ENCODE measurements at places on chromosomes 11 and 22.

DNA sequence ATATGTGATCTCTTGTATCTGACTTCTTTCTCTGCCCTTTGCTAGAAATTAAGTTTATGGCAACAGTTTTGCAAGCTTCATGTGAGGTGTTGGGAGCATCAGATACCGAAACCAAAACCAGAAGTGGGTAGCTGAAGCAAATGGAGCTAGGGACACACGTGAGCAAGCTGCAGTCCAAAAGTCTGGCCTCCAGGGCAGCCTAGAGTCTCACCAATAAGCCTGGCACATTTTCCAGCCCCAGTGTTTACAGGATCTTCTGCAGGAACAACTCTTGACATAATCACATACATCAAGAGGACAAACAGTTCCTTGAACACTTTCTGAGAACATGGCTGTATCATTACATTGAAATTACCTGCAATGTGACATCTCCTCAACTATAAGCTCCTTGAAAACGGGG is 114.1 kb downstream of the LARGE1 start:
- DNase-seq, result no peak

DNA sequence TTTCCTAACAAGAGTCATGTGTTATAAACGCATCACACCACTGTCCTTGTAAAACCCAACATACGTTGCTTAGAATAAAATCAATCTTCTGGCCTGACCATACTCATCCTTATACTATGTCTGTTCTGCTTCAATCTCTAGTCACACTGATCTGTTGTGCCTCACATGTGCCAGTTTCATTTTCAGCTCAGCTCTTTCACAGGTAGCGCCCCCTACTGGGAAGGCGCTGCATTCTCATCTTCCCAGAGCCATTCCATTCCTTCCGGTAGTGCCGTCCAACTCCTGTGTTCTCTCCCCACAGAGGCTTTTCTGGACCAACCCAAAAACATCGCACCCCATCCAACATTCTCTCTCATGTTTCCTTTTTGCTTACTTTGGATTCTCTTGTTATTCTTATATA is 22.2 kb downstream of the CASP5 start:
- no peak for DNase-seq

GRCh38 chr11:124657904-124658303 is 15.6 kb downstream of the SIAE start:
- DNase-seq, result no peak

GRCh38 chr11:65424205-65425104 is 1.9 kb downstream of the NEAT1 start:
- DNase-seq, result no peak

DNA sequence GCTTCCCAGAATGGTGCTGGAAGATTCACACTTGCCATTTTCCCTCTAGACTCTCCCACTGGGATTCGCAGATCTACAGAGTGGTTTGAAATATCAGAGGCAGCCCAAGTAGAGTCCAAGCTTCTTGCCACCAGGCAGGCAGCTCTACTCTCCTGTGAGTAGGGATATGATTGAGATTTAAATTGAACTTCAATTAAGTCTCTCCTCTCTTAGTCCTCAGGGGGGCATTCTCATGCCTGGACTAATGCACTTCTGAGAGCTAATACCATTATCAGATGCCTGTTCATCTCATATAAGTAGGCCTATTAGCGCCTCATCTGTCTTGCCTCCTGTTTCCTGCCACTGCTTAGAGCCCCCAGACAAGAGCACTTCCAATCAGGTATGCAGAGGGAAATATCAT is 25.5 kb upstream of the AMPD3 start:
- DNase-seq, result no peak

DNA sequence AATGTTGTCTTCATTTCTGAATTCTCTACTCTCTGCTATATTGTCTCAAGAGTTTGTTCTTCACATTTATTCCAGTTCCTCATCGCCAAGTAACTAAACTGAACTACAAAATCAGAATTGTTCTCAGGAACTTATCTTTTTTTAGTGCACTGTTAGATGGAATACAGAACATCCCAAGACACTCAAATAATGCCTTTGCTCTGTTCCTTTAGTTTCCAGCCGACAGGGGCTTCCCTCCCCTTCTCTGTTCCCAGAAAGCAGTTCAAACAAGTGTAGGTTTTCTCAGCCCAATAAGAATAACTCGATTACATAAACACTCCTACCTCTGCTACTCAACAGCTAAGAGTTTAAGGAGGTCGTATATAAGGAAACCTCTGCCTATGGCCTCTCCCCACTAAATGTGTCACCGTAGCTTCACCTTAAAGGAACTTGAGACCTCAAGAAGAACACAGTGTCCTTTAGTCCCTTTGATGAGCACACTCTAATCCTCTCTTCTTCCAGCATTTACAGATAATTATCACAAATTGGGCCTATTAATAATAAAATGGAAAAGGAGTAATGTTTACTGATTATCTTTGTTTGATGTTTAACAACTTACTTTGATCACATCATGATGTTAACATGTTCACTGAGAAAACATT is 6.9 kb downstream of the POU2AF3 start:
- no peak for DNase-seq

DNA sequence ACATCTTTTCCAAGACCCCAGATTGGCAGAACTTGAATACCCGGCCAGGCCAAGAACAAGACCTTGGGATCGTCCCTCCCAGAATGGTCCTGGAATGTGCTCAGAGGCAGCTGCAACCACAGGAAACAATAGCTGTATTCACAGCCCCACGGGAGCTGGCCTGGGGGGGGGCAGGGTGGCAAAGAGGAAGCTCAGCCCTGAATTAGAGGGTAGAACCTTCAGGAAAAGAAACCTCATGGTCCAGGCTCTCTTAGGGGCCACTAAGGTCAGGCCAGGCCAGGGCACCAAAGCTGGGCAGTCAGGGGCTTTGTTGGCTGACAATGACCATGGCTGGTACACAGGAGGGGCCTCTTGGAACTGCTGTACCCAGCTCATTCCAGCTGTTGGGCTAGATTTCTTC is 17.3 kb downstream of the RPL27A start:
- DNase-seq, result no peak

- no peak for DNase-seq
Observed at GRCh38 chr11:118485273-118485672, 42.0 kb upstream of the TTC36 start.

GRCh38 chr11:93729129-93729616 is 12.1 kb downstream of the TAF1D start:
- no peak for DNase-seq

DNA sequence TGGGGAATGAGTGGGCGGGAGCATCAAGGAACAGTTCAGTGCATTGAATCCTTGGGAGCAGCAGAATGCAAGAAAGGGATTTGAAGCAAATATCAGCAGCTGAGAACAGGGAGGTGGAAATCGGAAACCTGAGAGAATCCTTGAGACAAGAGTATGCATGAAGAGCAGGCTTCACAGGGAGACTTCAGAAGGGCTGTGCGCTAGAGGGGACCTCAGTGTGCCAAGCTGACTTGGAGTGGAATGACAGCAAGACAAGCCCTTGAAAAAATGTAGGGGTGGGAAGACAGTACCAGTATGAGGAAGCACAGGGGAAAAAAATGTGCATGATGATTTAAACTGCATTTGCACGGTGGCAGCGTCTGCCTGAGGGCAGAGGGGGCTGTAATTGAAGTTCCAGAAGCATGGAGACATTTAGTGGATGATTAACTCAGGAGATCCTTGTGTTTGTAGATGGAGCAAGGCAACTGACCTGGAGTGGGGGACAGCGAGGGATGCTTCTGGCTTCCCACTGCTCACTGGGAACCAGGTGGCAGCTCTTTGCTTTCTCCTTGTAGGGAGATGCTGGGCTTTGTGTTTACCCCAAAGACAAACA is 204.9 kb upstream of the PLET1 start:
- no peak for DNase-seq

DNA sequence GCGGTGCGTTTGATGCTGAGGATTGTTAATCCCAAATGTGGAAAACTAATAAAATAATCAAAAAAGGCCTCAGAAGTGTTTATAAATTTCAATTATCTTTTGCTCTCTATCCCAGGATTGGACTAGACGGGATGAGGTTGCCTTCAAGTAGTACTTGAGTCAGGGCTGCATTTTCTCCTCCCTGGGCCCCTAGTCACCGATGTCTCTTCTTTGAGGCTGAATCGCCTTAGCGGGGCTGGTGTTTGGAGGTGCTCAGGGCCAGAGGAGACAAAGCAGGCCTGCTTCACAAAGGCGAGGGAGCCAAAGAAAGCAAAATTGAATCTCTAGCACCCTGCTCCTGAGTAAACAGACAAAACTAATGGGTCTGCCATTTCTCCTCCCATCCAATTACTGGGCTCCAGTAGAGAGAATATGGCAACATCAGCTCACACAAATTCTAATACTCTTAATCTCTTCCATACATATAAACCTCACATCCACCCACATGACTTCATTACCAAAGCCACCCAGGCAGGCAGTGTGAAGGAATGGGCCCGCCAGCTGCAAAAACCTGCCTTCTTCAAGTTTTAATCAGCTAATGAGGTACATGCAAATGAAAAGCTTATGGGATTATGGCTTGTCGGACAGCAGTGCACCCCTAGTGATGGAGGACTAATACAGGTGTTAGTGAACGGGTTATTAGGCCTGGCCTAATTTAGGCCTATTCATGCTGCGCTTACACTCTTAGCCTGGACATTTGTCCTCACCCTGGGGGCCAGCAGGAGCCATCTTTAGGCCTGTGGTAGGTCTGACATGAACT is 52.7 kb upstream of the HTATIP2 start:
- DNase-seq, result no peak

GRCh38 chr11:134557571-134558257 is 145.7 kb upstream of the B3GAT1 start:
- no peak for DNase-seq

All from NCI-H2081 treated with DMSO at 0.1 percent for 48 hours (cell line).